Left renal pelvis (tissue), 4 donors: ENCODE measurements at places on chromosomes 5 and 9.

- DNase-seq: no peak
These were observed 6.5 kb downstream of the FAM240B start for GRCh38 chr9:38713426-38713825.

DNA sequence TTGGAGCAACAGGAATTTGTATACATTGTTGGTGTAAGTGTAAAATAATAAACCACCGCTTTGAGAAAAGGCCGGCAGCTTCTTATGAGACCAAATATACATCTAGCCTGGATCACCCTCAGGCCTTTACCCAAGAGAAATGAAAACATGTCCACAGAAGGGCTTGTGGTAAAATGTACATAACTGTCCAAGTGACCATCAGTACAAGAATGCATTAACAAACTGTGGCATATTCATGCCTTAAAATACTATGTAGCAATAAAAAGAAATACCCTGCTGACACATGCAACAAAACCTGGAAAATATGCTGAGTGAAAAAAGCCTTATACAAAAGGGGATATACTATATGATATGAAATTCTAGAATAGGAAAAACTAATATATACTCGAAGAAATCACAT is 311.9 kb upstream of the TRPC7 start:
- no peak for DNase-seq

- no peak for DNase-seq
These were observed 16.5 kb downstream of the GOLM1 start for GRCh38 chr9:86082870-86083269.

GRCh38 chr5:37776826-37777225 is 63.0 kb downstream of the GDNF start:
- no peak for DNase-seq

DNA sequence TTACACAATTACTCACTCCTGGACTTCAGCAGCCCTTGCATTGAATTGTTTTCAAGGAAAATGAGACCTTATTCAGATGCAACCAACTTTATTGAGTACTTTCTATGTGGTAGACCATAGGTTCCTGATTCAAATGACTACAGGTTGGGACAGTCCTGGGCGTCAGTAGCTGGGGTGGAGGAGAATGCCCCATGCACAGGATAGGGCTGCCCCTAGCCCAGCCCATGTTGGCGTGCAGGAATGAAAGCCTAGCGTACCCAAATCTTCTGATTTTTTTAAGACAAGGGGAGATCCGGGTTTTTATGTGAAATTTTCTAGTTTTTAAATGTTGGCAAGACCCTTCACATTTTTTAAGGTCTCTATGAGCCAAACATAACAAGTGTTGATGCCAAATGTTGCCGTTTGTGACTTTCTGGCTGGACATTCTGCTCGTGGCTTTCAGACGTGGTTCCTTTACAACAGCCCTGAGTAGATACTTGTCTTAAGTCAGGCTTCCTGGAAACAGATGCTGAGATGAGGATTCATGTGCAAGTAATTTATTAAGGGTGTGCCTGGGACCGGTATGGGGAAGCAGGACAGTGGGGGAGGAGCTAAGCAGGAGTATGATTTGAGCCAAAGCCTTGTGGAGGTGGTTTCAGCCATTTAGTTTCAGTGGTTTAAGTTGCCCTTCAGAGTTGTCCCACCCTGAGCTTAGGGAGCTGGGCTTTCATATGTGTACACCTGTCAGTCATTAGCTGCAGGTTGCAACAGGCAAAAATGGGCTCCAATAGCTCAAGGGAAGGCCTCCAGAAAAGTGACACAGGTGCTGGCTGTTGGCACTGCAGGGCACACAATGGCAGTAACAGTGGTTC is 154.1 kb downstream of the NTRK2 start:
- DNase-seq: no peak

GRCh38 chr5:109899163-109899535 is 209.4 kb downstream of the MAN2A1 start:
- no peak for DNase-seq

DNA sequence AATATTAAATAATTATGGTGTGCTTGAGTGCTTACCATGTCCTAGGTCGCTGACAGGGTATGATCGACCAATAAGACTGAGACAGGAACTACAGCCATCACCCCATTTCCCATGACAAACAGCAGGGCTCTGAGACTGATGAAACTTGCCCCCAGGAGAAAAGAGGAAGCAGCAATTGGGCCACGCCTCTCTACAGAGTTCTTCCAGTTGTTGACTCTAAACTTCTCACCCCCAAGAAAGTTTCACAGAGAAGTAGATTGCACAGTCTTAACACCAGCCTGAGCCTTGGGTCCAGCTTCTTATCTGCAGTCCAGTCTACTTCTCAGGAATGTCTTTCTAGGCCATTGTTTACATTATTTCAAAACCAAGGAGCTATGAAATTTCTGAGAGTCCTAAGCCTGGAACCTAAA is 182.2 kb upstream of the ANKRD55 start:
- no peak for DNase-seq

DNA sequence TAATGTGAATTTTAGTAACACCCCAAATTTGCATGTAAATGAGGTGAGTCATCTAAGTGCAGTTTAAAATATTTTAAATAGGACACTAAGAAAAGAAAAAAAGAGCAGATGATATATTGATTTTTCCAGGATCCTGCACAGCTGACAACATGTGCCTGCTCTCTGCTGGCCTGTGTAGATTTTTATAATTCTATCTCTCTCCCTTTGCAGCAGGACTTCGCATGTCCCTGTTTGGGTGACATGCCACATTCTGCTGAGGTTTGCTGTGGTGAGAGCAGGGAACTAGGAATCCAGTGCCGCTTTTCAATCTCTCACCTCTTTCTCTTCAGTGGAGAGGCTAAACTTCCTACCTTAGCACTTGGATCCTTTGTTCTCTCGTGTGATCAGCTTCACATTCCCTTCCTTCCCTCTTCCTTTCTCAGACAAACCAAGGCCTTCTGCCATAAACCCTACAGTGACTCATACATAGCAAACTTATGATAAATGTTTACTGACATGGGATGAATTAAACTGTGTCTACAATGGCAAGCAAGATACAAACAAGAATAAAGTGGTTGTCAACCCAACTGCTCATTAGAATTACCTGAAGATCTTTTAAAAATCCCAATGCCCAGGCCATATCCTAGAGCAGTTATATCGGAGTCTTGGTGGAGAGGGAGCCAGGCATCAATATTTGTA is 198.8 kb upstream of the EFNA5 start:
- DNase-seq: no peak

DNA sequence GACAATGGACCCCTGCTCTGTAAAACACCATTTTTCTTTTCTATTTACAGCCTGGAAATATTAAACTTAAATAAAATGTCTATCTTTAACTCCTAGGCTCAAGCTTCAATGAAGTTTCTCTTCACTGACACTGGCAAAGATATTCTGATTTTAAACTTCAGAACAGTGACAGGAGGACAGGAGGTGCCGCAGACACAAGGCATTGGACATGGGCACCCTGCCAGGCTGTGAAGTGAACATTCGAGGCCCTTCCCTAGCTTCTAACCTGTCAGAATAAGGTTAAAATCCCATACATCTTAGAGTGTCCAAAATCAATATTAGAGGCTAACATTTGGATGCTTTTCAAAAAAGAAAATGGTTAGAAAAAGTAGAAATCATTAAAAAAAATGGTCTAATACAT is 9.2 kb downstream of the SEMA5A start:
- no peak for DNase-seq

GRCh38 chr9:127758843-127759242 is 19.6 kb downstream of the SH2D3C start:
- DNase-seq: no peak

DNA sequence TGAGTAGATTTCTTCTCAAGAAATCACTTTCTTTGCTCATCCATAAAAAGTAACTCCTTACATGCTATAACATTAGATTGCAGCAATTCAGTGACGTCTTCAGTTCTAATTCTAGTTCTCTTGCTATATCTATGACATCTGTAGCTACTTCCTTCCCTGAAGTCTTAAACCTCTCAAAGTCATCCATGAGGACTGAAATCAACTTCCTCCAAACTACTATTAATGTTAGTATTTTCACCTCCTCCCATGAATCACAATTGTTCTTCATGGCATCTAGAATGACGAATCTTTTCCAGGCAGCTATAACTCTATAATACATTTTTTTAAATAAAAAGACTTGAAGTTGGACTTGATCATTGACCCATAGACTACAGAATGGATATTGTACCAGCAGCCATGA is 46.2 kb upstream of the PRRC1 start:
- no peak for DNase-seq

DNA sequence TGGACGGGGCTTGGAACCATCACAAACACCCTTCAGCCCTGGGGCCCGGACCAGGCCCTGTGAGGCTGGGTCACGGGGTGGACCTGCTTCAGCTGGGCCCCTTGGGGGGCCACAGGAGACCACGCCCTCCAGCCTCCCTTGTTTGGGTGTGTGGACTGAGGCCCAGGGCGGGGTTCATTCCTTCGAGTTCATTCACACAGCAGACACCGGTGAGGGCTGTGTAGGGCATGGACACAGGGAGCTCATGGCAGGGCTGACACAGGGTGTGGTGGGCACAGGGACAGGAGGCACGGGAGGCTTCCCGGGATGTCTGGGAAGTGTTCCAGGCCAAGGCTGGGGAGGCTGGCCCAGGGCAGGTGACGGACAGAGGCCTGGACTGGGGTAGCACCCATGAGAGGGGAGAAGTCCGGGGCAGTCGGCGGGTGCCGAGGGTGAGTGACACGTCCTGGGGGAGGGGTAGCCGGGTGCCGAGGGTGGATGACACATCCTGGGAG is 8.9 kb downstream of the DNLZ start:
- no peak for DNase-seq

GRCh38 chr9:20476912-20477521 is 145.3 kb downstream of the MLLT3 start:
- peak; percentile 49 for DNase-seq

DNA sequence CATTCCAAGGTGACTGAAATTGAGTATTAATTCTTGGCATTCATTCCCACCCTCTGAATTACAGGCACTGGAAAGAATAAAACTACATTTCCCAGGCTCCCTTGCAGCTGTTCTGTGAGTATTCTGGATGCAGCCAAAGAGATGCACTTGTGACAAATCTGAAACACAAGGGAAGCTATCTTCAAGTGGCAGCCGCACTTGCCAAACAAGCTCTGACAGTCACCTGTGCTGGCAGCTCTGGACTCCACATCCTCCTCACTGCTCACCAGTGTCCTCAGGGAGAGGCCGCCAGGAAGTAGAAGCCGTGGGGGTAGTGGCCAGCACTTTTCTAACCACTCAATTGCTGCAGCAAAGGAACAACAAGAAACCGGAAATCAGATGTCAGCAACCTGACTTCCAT is 275.0 kb downstream of the NR2F1-AS1 start:
- DNase-seq: no peak

- DNase-seq: no peak
These were observed 70.0 kb downstream of the MTREX start for GRCh38 chr5:55377810-55378209.

DNA sequence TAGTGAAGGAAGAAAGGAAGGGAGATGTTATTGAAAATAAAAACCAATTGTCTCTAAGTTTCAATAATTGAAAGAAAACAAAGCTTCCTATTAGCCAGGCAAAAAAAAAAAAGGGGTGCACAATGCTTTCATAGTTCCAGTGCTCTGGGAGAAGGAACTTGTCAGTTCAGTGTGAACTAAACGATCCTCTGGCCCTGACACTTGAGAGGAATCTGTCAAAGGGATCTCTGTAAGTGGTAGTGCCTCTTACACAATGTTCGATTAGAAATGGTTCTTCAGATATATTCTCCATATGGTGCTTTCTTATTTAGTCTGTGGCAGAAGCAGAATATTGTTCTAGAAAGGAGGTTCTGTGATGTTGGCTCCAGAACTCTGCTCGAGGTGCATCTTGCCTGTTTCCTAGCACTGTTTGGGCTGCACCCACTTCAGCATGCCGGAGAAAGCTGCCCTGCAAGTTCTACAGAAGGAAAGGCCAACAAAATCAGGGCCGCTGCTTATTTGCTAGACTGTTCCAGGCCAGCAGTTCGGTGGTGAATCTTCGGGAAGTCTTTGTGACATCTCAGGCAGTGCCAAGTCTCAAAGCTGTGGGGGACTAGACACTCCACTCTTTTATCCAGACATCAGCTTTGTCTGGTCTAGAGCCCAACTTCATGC is 90.9 kb downstream of the PIK3R1 start:
- DNase-seq: no peak

- no peak for DNase-seq
These were observed 172.3 kb downstream of the GNA14 start for GRCh38 chr9:77475641-77476473.

- DNase-seq: no peak
These were observed 288.2 kb downstream of the ACTL7B start for GRCh38 chr9:108567571-108567970.

- DNase-seq: peak; percentile 70
These were observed 406.6 kb upstream of the TNC start for GRCh38 chr9:115524453-115525059.

DNA sequence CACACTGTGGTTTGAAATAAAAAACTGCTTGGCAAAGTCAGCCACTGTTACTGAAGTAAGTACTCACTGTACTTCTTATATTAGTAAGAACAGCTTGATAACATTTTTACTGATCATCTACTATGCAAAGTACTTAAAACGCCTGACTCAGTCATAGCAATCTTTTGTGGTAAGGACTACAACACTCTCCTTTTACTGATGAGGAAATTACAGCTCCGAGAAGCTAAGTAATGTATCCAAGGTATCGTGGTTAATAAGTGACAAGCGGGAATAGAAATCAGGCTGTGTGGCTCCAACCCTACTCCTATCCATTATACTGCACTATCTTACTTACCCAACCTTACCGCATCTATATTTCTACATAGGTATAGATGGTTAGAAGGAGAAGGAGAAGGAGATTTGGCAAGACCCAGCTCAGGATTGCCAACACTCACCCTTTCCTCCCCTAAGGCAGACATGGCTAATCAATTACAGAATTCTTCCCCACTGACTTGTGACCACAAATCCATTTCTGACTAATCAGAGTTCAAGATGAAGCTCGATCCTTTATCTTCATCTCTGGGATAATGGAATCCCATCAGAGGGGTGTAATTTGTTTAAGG is 281.4 kb downstream of the SPOCK1 start:
- no peak for DNase-seq

- no peak for DNase-seq
These were observed 189.2 kb downstream of the TSSK1B start for GRCh38 chr5:113245427-113246225.

- DNase-seq: no peak
These were observed 511.3 kb upstream of the PAPPA start for GRCh38 chr9:115642285-115642684.

GRCh38 chr5:141135718-141136266 is 786 bp downstream of the PCDHB5 start:
- DNase-seq: no peak

DNA sequence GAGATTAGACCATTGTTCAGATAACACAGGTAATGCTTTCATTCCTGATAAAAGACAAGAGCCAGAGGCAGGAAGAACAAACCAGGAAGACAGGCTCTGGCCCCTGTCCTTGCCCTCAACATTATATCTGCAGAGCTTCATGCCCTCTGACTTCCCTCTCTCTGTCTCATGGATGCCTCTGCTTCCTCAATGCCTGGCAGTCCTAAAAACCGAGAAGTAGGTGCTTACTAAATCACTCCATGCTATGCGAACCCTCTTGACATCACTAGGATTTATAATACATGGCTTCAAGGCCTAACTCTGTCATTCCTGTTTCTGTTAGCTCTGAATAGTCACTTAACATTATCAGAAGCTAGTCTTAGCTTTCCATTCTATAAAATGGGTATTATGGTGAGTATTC is 117.8 kb downstream of the TLR4 start:
- no peak for DNase-seq
